ENCODE measurements at places on chromosomes 1 and 21.

GRCh38 chr1:192702212-192702902 lies 66.4 kb downstream of the RGS13 start:
- peak; percentile 54 for DNase-seq

DNA sequence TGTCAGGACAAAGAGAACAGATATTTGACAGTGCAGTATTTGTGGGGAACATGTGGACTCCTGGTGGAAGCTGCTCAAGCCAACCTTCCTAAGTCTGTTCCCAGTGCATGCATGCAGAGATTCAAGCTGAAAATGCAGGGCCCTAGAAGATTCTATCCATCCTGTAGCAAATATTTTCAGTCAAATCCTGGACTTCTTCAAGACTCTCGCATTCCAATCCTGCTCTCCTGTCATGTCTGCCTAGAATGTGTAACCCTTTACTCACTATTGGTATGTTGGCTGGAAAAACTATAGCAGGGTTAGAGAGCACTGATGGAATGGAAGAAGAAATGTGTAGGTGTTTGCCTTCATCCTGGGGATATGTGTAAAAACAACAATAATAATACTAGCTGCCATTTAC lies 385.6 kb upstream of the PKN2 start:
- peak; percentile 6 for DNase-seq

DNA sequence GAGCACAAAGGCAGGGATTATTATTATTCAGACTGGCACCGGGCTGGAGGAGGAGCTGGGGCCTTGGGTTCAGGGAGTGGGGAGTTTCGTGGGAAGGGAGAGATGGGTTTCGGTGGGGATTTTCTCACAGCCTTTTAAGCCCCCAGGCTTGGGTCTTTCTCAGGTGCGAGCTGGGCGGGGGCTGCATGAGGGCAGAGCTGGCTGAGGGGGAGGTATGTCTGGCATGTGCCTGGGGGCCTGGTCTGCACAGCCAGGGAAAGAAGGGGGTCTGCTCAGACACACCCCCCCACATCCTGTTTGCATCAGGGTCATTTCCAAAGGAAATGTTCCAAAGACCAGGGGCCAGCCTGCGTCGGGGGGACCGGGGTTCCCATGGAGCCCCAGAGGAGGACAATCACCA lies 21.6 kb downstream of the GRHL3 start:
- DNase-seq = no peak

GRCh38 chr1:6317098-6317760 lies 56.3 kb upstream of the GPR153 start:
- DNase-seq = peak; percentile 7

DNA sequence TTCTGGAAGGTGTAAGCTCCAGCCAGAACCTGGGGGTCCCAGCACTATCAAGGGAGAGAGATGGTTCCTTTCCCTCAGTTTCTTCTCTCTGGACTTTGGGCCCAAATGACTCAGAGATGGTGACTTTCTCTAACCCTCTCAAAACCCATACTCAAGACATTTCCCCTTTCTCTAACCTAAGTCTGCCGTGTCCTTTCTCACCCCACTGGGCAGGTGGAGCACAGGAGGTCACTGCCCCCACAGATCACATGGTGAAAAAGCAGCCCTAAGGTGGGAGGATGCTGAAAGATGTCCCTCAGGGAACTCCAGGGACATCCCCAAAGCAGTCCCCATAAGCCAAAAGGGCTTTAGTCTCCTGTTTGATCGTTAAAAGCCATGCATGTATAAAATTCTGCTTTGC lies 173.7 kb downstream of the HIVEP3 start:
- no peak for DNase-seq

GRCh38 chr1:89633800-89634625 lies 1.1 kb downstream of the LRRC8C start:
- peak; percentile 11 for DNase-seq

- no peak for DNase-seq
Observed at GRCh38 chr1:177008653-177009052, 155.9 kb downstream of the ASTN1 start.

- peak; percentile 54 for DNase-seq
Observed at GRCh38 chr1:7430691-7431090, 340.4 kb upstream of the VAMP3 start.

DNA sequence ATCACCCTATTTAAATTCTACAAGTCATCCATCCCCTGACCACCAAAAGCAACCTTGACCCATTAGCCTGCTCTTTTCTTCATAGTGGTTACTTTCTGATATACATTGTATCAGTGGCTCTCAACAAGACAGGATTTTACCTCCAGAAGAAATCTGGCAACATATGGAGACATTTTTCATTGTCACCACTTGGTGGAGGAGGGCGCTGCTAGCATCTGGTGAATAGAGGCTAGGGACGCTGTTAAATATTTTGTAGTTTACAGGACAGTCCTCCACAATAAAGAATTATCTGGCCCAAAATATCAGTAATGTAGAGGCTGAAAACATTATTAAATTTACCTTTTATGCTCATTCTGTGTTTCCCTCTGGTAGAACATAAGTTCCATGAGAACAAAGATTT lies 6.1 kb downstream of the HSPA13 start:
- no peak for DNase-seq

- no peak for DNase-seq
Observed at GRCh38 chr1:25106352-25106751, 126.0 kb downstream of the SYF2 start.

DNA sequence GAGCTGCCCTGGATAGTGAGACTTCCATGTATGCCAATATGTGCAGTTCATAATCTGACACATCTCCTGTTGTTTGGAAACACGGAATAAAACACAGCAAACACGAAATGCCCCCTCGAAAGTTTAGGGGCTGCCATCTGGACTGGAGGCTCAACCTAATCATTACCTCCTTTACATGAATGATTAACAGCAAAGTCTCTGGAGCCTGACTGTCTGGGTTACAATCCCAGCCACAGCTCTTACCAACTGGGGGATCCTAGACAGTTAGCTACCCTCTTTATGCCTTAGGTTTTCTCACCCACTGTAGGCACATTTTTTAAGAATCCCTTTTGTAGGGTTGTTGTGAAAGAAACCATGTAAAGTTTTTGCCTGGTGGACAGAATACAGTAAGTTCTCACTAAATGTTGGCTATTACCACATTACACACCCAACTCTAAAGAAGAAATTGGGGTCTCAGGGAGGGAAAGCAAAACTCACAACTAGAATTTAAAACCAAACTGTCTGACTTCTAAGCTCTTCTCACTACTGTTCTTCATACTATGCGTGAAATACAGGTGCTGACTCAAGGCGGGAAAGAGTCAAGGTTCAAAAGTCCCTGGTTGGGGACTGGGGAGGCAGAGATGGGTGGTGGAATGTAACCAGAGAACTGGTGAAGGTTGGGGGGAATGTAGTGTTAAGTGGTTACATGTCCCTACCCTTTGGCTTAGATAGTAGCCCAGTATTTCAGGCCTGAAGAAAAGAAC lies 24.2 kb downstream of the CYP4A22 start:
- no peak for DNase-seq

- DNase-seq = peak; percentile 56
Observed at GRCh38 chr1:215146240-215146975, 63.9 kb downstream of the KCNK2 start.

GRCh38 chr1:172400722-172401105 lies 19.8 kb upstream of the C1orf105 start:
- no peak for DNase-seq

- peak; percentile 16 for DNase-seq
Observed at GRCh38 chr1:164914208-164914607, 355.2 kb downstream of the PBX1 start.

DNA sequence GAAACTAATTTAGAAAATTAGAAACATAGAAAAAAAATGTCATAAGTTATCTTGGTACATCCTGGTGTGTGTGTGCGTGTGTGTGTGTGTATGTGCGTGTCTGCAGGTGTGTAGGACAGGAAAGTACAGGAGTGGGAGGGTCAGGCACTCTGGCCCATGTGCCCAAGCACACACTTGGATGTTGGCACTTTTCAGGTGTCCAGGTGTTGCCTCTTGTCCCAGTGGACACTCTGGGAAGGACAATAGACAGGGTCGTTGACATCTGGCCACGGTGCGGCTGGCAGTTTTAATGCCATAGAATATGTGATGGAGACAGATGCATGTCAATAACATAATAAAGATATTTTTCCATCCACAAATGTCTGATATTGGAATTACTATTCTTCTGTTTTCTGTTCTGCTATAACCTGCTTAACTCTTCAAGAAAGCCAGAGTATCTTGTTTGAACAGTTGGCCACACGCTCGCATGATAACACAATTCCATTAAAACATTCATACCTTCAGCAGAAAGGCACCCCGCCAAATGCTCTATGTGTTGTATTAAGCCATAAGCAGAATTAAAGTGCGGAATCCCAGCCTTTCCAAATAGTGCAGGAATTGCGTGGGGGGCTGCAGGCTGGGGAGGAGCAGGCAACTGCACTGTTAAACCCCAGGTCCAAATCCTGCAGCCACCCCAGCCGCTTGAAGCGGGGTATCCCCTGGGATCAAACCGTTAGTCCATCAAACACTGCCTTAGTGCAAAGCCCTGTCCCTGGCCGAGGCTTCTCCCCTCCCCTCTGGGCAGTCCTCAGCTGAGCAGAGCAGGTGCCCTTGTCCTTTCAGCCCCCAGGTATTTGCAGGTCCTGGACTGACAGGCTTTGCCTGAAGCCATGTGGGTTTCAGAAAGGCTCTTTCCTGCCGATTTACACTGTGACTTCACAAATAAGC lies 390.0 kb downstream of the CAMTA1 start:
- no peak for DNase-seq

- peak; percentile 34 for DNase-seq
Observed at GRCh38 chr1:26164036-26164860, 4.5 kb downstream of the C1orf232 start.

DNA sequence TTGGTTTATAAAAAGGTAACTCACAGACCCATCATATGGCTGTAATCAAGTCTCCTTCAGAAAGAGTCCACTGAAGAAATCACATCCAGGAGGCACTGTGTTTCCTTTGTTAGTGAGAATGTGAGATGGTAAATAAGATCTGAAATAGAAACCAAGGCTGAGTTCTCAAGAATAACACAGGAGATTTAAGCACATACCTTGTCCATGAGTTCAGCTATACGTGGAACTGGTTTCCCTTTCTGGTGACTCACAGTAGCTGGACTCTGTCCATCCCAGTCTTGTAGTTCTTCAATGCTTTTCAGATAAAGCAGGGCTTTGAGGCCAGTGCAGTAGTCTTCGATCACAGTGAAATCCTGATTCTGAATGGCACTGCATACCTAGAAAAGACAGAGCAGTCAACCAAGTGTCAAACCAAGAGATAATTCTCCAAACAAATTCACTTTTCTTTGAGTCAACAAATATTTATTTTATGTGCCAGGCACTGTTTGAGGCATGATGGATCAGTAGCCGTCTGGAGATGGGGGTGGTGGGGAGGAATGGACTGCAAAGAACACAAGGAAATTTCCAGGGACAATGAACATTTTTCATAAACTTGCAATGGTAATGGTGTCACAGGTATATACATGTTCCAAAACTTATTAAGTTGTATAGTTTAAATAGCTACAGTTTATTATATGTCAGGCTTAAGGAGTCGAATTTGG lies 471.4 kb downstream of the PTBP2 start:
- peak; percentile 93 for DNase-seq

DNA sequence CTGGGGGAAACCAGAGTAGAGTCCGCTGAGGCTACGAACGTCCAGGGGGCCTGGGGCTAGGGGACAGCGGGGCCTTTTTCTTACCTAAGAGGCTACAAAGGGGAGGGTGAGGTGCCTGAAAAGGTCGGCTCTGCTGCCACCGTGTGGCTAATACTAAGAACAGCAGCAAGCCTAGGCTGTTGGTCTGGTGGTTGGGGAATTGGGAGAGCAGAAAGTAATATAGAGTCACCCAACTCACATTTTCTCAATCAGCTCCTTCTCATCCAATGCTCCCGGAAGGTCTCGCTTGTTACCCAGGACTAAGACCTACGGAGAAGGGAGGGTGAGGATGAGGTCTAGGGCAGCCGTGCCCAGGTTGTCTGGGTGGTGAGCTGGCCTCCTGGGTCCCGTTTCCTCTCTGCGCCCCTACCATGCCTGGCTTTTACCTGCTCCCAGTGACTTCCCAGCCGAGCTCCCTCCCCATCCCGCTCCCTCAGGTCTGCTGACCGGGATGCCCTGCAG lies 9.3 kb downstream of the ARL8A start:
- peak; percentile 61 for DNase-seq

All from fibroblast of skin of scalp (primary cell).